ENCODE measurements at places on chromosomes 13 and 19.
A peak's percentile ranks its signal among the peaks of the same experiment; 100 is the strongest.

- DNase-seq: no peak
Observed at GRCh38 chr19:41386442-41386841, 10.1 kb downstream of the TMEM91 start.

DNA sequence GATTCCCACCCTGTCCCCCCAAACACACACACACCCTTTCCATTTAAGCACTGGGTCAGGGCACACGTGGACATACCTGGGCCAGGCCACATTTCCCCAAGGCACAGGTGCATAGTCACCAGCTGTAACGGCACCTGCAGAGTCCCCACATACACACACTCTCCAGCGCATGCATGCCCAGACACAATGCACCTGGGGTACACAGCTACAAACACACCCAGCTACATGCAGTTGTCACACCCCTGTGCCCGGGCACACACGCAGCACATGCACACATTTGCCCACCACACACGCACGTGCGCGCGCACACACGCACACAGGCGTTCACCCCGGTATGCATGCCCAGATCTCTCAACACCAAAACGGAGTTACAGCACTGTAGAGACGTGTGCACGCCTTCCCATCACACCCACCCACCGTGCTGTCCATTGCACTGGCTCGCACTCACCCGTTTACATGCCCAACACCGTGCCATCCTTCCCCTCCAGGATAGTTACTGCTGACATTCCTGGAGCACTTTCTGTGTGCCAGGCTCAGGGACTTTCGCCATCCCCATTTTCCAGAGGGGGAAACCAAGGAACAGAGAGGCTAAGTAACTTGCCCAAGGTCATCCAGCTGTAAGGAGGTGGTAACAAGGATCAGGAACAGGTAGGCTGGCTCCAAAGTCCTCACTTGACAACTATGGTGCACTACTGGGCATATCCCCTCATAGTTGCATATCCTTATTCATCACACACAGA lies 749 bp upstream of the SHANK1 start:
- no peak for DNase-seq

- no peak for DNase-seq
Observed at GRCh38 chr13:82976499-82976898, 905.8 kb downstream of the SLITRK1 start.

- DNase-seq: no peak
Observed at GRCh38 chr13:76883236-76883635, 3.0 kb downstream of the KCTD12 start.

DNA sequence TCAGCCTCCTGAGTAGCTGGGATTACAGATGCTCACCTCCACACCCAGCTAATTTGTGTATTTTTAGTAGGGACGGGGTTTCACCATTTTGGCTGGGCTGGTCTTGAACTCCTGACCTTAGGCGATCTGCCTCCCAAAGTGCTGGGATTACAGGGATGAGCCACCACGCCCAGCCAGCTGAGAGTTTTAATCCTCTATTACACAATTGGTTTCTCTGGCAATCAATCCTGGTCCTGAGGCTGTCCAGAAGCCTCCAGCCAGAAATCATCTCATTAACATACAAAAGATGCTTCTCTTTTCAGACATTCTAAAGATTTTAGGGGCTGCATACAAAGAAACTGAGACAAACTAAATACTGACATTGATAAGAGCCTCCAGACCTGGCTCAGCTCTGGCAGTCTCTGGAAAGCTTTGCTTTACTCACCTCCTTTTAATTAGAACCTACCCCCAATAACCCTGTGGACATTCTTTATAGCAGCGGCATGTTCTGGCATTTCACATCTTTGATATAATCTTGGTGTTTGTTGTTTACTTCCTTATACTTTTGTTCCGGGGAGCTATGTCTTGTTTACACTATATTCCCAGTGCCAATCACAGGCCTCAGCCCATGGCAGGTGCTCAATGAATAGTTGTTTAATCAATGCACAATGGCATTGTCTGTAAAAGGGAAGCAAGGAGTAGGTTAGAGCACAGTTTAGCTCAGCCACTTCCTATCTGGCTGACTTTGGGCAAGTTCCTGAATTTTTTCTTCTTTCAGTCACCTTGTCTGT lies 4.1 kb upstream of the ZNF724 start:
- DNase-seq: no peak

GRCh38 chr19:53019684-53020083 lies 6.0 kb downstream of the ERVV-1 start:
- peak; percentile 63 for DNase-seq

GRCh38 chr19:39083983-39084731 lies at the start of gene ACP7:
ACP7 (plus strand) TSS chr19:39084368; CDS start chr19:39085270, 902 bp downstream.
- DNase-seq: peak; percentile 68

DNA sequence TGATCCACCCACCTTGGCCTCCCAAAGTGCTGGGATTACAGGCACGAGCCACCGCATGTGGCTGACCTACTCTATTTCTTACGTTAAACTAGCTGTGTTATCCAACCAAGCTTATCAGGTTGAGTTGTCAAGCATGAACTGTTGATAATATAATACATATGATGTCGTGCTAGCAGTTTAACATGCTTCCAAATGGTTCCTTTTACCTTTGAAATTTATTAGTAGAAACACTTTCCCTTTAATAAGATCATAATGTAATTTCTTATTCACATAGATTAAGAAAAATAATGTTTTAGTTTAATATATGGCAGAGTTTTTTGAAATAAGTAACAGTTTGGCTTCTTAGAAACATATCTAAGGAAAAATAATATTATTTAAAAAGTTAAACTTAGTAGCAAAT lies 34.4 kb upstream of the VWA8 start:
- no peak for DNase-seq

DNA sequence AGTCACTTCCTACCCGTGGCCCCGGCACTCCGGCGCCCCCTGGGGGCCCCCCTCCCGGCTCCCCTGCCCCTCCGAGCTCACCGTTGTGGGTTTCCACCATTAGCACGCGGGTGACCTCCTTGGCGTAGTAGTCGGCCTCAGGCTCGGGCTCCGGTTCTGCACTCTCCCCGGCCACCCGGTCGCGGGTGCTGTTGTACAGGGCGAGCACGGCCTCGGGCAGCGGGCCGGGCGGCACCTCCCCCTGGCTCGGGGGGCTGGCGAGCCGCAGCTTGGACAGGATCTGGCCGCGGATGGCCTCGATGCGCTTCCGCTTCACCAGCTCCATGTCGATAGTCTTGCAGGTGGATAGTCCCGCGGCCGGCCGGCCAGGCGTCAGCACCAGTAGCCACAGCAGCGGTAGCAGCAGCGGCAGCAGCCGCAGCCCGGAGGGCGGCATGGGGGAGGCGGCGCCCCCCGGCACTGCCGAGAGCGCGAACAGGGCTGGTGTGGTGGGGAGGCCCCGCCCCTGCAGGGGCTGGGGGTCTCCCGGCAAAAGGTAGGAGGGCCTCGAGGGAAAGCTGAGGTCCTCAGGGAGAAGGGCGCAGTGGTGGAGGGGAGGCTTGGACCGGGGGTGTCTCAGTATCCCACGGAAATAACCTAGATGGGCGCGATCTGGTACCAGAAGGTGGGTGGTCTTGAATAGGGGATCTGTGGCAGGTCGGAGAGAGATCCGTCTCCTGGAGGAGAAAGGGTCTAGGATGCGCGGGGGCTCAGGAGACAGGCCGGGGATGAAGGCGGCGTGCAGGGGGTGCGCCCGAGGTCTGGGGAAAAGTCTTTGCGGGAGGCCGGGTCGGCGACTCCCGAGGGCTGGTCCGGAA lies 885 bp downstream of the TGFB1 start:
- peak; percentile 93 for DNase-seq

DNA sequence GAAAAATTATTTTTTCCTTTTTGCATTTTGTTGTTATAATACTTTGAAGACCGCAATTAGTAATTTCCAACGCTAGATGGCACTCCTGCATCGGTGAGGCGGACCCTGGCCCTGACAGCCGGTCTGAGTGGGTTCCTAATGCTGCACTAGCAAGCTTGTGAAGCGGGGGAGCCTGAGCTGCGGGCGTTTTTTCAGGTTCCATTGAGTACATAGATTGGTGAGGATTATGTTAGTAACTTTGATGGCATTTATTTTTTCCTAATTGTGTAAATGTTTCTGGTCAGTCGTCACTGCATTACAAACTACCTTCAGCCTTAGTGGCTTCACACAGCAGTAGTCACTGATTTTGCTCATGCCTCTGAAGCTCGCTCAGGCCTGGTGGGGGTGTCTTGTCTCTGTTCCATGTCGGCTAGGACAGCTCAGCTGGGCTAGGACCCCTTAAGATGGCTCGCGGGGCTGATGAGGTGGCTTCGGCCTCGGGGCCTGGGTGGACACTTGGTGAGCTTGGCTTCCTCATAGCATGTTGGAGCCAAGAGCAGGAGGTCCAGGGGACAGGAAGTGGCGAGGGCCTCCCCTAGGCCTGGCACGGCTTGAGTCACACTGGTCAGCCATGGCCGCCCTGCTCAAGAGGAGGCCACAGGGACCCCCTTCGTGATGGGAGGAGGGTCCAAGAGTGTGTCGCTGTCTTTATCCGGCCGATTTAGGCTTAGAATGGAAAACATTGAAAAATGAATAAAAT lies 25.0 kb downstream of the ERCC5 start:
- peak; percentile 80 for DNase-seq

GRCh38 chr19:30252214-30252613 lies 120.0 kb upstream of the ZNF536 start:
- no peak for DNase-seq

DNA sequence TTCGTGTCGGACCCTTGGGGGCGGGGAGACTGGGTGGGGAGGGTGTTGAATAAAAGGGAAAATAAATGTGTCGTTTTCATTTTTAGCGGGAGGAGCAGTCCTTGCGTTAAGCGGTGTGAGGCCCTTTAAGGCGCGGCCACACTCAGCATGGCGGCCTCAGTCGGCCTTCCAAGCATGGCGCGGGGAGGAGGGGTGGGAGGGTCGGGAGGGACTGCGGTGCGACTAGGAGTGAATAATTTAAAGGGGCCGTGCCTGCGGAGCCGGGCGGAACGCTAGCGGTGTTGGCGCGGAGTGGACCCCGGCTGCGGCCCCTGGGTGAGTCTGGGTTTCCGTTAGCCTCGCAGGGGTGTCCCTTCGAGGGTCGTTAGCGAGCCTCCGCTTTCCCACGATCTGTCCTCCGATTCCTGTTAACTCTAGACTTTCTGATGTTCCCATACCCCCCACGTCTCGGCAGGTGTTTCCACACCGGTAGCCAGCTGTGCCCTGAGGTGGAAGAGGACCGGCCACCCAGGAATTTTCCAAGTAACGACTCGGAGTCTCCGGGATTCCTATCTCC lies 1.5 kb upstream of the PNPLA6 start:
- peak; percentile 96 for DNase-seq

- no peak for DNase-seq
Observed at GRCh38 chr13:79361299-79361698, 44.8 kb downstream of the RBM26 start.

DNA sequence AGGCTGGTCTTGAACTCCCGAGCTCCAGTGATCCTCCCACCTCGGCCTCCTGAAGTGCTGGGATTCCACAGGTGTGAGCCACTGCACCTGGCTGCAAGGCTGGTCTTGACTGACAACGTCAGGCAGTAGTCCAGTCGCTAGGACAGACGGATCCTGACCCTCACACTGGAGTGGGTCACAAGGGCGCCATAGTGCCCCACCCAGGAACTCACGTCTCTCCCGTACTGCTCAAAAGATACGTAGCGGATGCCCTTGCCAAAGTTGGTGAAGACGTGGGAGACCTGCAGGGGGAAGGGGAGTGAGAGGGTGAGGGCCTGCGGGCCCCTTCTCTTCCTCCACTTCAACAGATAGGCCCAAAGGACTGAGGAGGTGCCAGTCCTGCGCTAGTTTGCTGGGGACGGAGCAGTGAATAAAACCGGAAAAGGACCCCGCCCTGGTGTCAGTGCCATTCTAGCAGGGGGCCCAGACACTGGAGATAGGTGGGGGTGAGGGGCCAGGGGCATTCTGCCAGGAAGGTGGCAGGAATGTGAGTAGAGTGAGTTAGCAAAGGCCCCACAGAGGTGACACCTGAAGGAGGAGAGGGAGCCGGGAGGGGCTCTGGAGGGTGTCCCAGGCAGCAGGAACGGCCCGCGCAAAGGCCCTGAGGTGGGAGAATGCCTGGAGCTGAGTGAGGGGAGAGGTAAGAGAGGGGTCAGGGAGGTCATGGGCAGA lies 11.9 kb downstream of the MRPS12 start:
- DNase-seq: no peak

- DNase-seq: no peak
Observed at GRCh38 chr13:43963726-43964125, 84.0 kb downstream of the LACC1 start.

DNA sequence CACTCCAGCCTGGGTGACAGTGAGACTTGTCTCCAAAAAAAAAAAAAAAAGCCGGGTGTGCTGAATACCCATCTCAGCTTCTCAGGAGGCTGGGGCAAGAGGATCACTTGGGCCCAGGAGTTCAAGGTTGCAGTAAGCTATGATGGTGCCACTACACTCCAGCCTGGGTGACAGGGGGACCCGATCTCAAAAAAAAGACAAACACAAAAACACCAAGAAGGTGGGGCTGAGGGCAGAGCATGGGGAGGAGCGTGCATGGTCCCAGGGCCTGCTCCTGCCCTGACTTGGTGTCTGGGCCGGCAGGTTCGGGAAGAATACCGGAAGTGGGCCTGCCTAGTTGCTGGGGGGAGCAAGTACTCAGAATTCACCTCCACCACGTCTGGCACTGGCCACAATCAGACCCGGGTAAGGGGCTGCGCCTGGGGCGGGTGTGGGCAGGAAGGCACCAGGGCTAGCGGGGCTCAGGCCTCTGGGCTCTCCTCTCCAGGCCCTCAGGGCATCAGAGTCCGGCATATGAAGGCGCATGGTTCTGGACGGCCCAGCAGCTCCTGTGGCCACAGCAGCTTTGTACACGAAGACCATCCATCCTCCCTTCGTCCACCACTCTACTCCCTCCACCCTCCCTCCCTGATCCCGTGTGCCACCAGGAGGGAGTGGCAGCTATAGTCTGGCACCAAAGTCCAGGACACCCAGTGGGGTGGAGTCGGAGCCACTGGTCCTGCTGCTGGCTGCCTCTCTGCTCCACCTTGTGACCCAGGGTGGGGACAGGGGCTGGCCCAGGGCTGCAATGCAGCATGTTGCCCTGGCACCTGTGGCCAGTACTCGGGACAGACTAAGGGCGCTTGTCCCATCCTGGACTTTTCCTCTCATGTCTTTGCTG lies 11.3 kb downstream of the DDX39A start:
- DNase-seq: peak; percentile 69

- DNase-seq: no peak
Observed at GRCh38 chr13:109412283-109412901, 374.0 kb downstream of the IRS2 start.

DNA sequence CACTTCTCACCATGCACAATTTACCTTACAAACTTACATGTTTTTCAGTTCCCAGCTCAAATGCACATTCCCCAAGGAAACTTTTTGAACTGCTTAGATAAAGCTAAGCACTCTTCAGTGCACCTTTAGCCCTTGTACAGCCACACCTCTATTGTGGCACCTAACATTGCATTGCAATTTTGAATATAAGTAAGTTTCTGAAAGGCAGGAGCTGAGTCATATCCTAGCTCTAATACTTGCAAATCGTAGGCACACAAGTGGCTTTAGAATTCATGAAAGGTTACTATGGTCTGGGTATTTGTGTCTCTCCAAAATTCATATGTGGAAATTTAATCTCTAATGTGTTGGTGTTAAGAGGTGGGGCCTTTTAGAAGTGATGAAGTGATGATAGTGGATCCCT lies 4.9 kb upstream of the ESD start:
- DNase-seq: no peak
